ENCODE measurements at places on chromosomes 5 and 9.

- DNase-seq: no peak
Measured at GRCh38 chr5:43638546-43638945, 35.6 kb downstream of the NNT start.

- no peak for DNase-seq
Measured at GRCh38 chr5:168976311-168976970, 324.5 kb downstream of the SLIT3 start.

DNA sequence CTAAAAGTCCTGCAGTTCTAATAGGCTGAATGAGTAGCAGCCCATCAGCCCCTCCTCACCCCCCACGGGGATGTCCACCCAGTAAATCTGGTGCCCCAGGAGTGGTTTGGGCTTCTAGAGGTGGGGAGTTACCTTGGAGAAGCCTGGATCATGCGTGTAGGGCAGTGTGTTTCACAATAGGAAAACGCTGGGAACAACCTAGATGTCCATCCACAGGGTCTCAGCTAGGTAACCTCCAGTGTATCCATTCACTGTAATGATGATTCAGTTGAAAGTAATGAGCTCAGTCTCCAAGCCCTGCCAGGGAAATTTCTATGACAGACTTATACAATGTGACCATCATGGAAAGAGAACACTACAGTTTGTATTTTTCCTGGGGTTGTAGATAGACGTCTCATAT, 51.8 kb downstream of the NDST1 start:
- no peak for DNase-seq

DNA sequence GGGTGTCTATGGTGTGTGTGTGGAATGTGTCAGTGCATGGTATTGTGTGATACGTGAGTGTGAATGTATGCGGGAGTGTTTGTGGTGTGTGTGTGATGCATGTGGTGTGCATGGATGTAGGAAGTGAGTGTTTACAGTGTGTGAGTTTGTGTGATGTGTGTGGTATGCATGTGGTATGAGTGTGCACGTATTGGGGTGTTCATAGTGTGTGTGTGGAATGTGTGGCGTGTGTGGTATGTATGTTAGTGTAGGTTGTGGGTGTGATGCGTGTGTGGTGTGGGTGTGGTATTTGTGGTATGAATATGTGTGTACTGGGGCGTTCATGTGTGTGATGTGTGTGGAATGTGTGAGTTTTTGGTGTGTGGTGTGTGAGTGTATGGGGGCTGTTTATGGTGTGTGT, 40.1 kb upstream of the BICD2 start:
- DNase-seq: no peak

DNA sequence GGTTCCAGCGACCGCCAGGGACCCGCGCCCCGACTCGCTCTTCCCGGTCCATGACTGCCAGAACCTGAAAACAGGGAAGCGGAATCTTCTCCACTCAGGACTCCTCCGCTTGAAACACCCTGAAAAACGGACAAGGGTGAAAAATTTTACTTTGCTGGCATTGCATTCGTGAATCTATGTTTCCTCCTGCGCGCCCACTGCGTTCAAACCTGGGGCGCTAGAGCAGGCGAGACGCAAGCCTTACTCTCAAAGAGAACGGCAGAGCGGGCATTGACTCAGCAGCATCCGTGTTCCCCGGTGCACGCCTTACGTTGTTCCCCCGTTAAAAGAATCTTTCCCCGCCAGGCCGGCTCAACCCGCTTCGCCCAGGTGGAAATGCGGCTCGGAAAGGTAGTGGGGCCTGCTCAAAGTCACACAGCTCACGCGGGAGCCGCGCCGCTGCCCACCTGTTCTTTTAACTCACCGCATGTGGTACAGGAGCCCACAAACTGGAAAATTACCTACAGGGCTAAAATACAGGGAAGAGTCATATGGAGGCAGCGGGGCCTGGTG, 999 bp upstream of the DRD1 start:
- no peak for DNase-seq

GRCh38 chr9:14085810-14086209, 228.1 kb downstream of the NFIB start:
- no peak for DNase-seq

DNA sequence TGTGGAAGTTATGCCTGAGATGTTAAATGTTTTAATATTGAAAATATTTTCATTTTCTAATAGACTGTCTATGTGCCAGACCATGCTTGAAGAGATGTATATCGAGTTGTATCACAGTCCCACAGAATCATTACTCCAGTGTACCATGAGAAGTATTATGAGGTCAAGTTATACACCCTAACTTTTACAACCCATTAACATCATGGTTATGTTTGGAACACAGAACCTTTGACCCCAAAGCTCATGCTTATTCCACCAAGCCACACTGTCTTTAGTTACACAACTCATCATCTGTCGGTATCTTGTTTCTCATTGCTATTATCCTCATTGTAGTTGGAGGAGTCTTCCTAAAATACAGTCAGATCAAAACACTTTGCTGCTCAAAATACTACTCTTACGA, 248.0 kb downstream of the KCTD16 start:
- DNase-seq: no peak

DNA sequence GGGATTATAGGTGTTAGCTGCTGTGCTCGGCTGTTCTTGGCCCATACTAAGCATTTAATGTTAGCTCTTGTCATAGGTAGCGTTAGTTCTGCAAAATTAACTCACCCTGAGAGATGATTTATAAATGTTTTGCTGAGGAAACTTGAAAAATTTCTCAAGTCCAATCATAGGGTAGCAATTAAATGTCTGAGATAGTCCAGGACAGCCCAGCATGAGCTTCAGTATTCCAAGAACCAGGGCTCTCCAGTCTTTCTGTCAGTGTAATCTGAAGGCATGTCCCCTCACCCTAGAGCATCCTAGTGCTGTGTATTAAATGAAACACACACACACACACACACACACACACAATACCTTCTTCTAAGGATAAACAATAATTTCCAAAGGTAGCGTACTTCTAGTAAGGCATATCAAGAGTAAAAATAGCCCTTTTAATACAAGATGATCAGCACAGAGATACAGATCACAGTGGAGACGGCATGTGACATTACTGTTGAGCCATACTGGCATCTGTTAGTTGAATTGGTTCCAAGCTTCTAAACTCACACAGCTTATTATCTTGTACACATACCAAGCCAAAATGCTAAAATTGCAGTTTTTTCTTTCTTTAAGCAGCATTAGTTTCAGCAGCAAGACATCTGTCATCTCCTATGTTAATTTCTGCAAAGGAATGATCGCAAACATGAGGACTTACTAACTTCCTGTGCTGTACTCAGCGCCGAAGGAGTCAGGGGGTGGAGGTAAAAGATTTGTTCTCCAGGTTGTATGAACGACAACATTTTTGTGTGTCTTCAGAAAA, 46.3 kb upstream of the JMY start:
- DNase-seq: no peak

DNA sequence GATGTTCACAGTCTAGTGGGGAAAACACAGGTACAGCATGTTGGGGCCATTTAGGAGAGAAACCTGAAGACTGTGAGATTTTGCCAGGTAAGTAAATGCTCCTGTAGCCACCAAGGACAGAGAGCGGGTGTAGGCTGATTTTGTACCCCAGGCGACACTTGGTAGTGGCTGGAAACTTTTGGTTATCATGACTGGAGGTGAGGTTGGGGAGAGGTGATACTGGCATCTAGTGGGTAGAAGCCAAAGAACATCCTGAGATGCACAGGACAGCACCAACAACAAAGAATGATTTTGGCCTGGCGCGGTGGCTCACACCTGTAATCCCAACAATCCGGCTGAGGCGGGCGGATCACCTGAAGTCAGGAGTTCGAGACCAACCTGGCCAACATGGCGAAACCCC, 38.8 kb upstream of the PWWP2A start:
- DNase-seq: no peak

DNA sequence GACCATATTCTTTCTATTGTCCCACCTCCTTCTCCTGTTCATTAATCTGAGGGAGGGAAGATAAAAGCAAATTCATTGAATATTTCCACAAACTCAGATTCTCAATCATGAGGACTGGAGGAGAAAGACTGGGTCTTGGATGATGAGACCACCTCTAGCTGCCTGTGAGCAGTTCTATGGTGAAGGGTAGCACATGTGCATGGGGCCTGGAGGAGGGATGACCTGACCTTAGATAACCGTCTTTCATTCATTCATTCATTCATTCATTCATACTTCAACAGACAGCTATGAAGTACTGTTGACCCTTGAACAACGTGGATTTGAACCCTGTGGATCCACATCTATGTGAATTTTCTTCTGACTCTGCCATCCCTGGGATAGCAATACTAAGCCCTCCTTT, 68.4 kb downstream of the MED10 start:
- no peak for DNase-seq

DNA sequence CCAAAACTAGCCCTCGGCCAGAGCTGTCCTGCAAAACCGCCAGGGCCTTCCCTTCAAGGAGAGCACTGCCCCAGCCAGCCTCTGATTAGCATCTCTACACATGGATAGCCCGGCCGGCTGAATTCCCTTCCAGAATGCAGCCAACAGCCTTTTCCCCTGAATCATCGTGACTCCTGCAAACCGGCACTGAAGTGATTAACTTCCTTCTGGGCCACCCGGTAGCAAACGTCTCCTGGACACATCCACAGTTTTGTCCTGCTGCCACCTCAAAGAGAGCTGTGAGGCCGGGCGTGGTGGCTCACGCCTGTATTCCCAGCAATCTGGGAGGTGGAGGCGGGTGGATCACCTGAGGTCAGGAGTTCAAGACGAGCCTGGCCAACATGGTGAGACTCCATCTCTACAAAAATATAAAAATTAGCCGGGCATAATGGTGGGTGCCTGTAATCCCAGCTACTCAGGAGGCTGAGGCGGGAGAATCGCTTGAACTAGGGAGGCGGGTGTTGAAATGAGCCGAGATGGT, 21.1 kb upstream of the EEIG1 start:
- no peak for DNase-seq

DNA sequence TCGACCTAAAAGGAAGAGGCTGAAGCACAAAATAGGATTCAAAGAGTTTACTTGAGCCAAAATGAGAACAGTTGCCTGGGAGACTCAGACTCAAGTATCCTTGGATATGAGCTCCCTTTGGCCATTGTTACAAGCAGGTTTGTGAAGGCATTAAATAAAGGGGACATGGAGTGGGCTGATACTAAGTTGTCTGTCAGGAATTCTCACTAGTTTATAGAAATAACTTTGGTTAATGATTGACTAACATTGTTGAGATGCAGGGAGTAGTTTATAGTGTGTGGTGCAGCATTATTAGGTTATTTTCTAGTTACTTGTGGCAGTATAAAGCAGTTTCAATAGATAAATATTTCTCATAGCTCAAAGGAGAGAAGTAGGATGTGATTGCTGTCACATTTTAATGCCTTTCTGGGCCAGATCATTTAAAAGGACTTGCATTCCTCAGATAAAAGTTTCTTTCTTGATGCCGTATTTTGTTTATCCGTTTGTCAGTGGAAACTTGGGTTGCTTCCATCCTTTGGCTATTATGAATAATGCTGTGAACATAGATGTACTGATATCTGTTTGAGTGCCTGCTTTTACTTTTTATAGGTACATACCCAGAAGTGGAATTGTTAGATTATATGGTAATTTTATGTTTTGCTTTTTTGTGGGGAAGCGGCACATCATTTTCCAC, 9.1 kb downstream of the AP3S1 start:
- no peak for DNase-seq

GRCh38 chr5:5953584-5954274, 424.6 kb downstream of the MED10 start:
- no peak for DNase-seq

DNA sequence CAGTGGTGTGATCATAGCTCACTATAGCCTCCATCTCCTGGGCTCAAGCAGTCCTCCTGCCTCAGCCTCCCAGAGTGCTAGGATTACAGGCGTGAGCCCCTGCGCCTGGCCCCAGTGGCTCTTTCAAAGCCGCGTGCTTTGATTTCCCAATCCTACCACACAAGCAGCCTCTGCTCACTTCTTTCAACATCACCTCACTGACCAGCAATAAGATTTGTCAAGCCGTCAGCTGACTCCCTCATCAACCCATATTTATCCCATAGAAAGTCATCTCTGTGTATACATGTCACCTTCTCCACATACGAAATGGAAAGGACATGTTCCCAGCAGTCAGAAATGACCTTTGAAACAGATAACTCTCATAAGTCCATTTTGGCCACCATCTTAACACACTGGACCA, 26.0 kb downstream of the SLC31A2 start:
- no peak for DNase-seq

Measured in stimulated activated CD4-positive, alpha-beta T cell treated with anti-CD3 and anti-CD28 coated beads, Interleukin-1b, Interleukin-23, amount 100 ng/mL, for 1 hour (primary cell).